ENCODE measurements at places on chromosomes 6 and 20. TPM values are rescaled to one million over a fixed set of nuclear protein-coding genes. Genes with fewer than 3 reads are reported as not detected.

Gene ULBP2
- 2.1 TPM for total RNA-seq

Gene OR2J1
- total RNA-seq = not detected

Gene MAP1LC3A
- 64.6 TPM for total RNA-seq

Gene HLA-DQB1
- 4.4 TPM for total RNA-seq

Gene HLA-DRB5
- 3.0 TPM for total RNA-seq

Gene HLA-DOA
- 1.2 TPM for total RNA-seq

Gene PHACTR3
- 43.8 TPM for total RNA-seq

Gene MLN
- total RNA-seq = not detected

Gene KCNK17
- total RNA-seq = 0.69 TPM

Gene C6orf141
- 1.6 TPM for total RNA-seq

Gene MYCT1
- 4.4 TPM for total RNA-seq

Gene PRL
- total RNA-seq = 0.23 TPM

Gene SLC13A3
- total RNA-seq = 6.9 TPM

Gene ATP6V1G2
- 69.4 TPM for total RNA-seq

Gene FRK
- 0.92 TPM for total RNA-seq

Gene PXDC1
- total RNA-seq = 11.1 TPM

Gene KDM1B
- total RNA-seq = 48.2 TPM

Gene LAMA2
- total RNA-seq = 13.1 TPM

Gene GPR6
- 12.2 TPM for total RNA-seq

Gene SCRT2
- 0.92 TPM for total RNA-seq

Gene ANKRD6
- 66.2 TPM for total RNA-seq

Gene BYSL
- total RNA-seq = 15.9 TPM

Gene PTPRA
- total RNA-seq = 175 TPM
